ENCODE measurements at places on chromosomes 5 and 9.
A peak's percentile ranks its signal among the peaks of the same experiment; 100 is the strongest.

GRCh38 chr5:54577937-54578653, 60.5 kb downstream of the SNX18 start:
- no peak for DNase-seq

GRCh38 chr5:80917631-80918030, 42.5 kb upstream of the RASGRF2 start:
- DNase-seq: no peak

DNA sequence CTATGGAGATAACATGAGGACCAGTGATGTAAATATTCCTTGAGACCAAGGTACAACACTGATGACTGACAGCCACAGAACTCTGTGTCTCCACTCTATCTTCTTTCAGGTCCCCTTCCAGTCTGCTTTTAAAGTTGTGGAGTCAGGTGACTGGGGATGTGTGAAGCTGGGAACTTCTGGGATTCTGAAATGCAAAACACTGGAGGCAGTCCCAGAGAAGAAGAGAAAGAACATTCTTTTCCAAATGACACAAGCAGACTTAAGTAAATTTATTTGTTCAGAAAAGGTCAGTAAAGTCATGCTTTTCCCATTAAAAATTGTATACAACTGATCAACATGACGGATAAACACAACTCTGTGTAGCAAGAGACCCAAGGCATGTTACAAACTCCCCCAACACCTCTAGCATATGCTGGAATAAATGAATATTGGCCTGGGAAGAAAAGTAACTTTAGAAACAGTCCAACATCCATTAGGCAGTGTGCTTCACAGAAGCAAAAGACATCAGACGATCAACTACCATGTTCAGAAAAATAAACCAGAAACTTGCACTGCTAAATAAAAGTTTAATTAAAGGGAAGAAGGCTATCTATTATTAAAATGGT, 92.4 kb upstream of the IFNK start:
- DNase-seq: no peak

DNA sequence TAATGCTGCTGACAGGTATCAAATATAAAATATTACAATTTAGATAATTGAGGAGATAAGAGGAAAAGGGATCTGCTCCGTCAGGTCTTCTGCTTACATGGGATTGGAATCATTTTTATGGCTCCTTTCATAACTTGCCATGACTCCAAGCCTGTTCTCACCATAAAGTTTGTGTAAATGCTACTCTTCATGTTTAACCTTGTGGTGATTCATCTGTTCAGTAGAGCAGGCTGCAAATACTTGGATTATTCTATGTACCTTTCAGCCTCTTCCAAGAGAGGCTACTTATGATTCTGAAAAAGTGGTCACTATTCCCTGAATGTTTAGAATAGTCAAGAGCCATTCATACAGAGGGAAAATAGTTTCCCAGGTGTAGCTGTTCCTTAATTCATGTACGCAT, 66.9 kb downstream of the SLC44A1 start:
- no peak for DNase-seq

- no peak for DNase-seq
Observed at GRCh38 chr5:134845335-134845851, 375 bp upstream of the C5orf24 start.

DNA sequence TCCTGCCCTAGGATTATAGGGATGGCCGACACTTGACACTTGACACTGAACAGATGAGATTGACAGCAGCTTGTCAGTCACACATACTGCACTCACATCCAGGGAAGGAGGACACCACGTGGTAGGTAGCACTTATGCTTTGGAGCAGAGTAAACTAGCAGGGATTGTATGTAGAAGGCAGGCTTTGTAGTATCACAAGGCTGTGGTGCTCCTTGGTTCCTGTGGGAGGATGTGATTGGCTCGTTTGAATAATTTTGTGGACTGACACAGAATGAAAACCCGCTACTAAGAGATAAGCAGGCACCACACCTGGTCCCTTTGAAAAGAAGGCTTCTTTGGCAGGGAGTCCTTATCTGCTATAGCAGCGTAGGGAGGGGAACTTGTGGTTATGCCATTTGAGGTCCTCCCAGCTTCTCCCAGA, 63.6 kb upstream of the IL12B start:
- no peak for DNase-seq

DNA sequence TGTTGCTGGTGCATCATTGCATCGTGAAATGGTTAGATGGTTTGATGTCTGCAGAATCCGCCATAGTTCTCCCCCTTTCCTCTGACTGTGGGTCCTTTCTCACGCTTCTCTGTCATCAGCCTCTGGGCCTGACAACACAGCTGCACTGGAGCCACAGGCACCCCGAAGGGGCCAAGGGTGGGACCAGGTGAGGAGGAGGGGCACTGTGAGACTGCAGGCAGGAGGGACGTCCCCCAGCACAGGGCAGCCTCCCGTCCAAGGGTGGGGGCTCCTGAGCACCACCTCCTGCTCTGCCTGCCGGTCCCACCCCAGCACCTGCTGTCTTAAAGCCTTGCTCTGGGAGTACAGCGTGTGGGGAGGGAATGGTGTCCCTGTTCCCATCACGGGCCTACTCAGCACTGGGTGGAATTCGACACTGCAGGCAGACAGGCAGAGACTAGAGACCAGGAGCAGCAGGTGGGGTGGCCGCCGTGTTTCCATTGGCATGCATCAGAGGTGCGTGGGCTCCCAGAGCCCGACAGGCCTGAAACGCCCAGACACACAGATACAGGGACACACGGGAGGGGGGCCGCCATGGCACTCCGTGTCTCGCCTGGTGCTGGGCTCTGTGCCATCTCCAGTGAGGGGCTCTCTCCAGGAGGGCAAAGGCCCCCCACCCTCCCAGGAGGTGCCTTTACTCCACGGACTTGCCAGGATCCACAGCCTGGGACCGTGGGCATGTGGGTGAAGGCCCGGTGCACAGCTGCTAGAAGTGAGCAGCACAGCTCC, 15.0 kb downstream of the CACNA1B start:
- DNase-seq: no peak

DNA sequence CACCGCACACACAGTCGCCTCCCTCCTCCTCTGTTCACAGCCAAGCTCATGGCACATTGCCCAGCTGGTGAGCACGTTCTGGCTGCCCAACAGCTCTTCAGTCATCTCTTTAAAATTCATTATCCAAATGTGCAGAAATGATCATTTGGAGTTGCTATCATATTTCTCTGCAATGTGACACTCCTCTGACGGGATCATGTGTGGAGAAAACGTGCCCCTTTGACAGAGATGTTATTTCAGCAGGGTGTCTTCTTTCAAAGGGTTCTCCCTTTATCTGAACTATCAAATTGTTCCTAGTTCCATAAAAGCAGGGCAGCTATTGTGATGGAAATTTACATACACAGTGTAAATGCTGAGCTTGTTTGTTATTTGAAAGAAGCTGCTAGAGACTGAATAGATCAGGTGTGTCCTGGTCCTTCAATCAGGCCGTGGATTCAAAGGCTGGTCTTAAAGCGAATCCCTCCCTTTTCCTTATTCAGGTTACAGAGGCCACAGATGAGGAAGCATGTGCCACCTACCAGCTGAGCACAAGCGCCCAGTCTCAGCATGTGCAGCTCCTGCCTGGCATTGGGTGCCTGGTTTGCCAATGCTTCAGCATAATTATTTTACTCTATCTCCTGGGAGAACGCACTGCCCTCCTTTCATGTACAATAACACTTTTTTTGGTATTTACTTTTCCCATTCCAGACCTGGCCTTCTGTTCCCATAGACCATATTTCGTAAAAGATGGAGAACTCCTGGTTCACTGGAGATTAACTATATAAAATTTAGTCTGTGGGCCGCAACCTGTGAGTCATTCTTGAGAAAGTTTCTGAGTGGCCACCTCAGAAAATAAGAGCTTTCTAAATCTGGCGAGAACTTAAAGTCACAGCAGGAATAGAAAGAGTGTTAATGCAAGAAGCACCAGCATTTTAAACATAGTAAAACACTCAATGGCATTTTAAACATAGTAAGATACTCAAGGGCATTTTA, 433.7 kb downstream of the ENC1 start:
- DNase-seq: peak; percentile 95

DNA sequence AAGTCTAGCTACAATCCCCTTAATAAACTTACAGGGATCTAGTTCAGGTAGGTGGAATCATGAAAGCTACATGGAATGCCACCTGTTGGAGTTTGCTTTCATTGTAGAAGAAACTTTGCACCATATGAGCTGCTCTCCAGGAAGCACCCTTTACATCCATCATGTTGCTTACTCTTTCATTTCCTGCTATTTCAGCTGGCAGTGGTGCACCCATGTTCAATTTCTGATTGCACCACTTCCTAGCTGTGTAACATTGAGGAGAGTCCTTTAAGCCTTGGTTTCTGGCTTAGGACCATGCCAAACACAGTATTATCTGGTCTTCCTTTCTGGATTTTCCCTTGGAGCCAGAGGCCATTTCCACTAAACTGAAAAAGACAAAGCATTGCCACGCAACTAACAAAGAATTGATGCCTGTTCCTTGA, 123.3 kb upstream of the SLC12A2 start:
- DNase-seq: no peak

DNA sequence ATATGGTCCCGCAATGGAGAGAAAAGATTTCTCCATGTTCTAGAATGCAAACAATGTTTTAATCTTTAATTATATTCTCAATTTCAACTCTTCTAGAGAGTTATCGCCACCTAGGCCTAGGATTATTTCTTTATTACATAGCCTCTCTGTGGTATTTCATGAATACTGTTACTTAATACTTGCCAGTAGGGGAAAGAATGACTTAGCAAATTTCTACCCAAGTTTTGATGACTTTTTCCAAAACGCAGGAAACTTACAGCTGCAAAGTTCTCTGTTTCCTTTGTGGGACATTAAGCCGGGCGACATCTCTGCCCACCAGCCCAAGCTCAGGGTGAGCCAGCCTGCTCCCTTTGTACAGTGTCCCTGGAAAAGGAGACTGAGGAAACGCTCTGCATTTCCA, 73.8 kb downstream of the MED27 start:
- no peak for DNase-seq

- no peak for DNase-seq
Observed at GRCh38 chr5:140998921-140999410, 32.7 kb downstream of the PCDHAC2 start.

DNA sequence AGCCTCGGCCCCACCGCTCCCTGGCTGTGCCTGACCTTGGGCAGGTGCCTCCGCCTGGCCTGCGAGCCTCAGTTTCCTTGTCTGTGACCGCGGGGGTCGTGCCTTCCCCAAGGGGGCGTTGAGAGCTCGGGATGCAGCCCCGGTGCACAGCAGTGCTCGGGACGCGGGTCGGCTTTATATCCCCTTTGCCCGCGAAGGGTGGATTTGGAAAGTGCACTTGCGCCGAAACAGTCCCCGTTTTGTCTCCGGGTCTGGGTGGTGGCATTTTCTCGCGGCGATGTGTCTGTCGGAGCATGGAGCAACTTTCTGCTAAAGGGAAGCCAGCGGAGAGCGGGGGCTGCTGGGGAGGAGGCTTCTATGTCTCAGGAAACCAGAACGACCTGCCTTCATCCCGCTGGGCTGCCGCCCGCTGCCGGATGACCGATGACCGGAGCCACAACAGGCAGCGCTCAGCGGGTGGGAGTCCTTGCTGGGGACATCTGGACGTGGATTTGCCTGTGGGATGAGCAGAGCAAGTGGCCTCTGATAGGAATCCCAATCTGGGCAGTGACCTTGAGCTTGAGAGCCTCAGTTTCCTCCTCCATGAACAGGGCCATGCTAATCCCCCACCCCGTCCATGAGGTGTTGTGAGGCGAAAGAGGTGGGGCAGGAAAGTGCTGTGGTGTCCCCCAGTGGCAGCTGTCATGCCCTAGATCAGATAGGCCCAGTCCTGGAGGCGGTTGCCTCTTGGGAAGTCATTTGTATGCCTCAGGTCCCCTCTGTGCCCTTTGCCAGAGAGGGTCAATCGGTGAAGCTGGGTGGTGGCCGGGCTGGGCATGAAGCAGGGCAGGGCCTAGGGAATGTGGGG, 651 bp downstream of the HRH2 start:
- no peak for DNase-seq

DNA sequence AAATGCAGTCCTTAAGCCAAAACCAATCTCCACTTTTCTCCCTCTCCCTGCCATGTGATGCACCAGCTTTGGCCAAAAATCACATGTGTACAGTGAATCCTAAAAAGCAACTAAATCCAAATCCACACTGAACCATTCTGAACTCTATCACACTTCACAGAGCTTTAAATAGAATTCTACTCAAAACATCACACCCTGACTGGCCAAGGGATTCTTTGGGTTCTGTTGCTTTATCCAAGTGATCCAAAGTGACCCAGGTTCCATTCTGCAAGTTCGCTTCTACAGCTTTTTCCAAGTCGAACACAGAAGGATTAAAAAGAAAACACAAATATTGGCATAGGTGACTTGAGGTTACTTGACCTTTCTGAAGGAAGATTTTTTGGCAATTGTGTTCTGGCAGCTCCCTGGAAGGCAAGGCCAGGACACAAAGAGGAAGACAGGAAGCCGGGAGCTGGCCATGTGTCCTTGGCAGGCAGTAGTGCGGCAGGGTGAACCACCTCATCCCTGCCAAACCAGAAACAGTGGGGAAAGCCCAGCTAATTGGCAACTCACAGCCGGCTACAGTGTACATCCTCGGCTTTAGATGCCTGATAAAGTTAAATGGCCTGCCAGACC, 115.0 kb downstream of the NFIB start:
- DNase-seq: no peak

DNA sequence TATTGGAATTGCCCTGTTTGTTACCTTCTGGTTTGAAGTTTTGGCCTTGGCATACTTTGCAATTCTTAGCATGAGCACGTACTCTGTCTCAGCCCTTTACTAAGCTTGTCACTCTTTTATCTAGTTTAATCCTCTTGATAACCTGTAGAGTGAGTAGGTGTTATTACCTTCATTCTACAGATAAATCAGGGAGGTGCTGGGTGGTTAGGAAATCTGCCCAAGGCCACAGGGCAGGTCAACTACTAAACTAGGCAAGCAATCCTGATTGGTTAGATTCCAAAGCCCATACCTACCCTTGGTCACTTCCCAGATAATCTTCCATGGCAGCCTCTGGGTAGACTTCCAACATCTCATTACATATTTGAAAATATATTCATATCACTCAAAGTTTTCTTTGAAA, 65.7 kb downstream of the PCSK5 start:
- no peak for DNase-seq

- DNase-seq: no peak
Observed at GRCh38 chr5:170821257-170821800, 37.8 kb downstream of the GABRP start.

DNA sequence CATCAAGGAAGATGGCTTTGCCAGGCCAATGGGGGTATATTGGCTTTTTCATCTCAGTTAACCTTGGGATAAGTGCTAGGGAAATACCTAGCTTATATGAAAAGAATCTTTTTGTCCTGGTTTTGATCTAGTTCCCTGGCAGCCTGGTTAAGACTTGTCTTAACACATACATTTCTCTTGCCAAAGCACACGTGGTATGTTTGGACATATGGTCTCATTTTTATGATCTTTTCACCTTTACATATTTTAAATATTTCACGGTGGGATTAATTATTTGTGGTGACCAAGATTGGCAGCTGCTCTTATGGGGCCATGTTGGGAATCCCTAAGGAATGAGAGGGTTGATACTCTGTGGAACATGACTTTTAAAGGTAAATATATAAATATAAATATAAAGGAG, 312.5 kb downstream of the NPR3 start:
- no peak for DNase-seq

GRCh38 chr5:91229031-91229727, 153.9 kb downstream of the ARRDC3 start:
- DNase-seq: no peak

- DNase-seq: no peak
Observed at GRCh38 chr5:7207979-7208378, 188.0 kb upstream of the ADCY2 start.
